ENCODE measurements at places on chromosomes 2 and 18.

- no peak for DNase-seq
These were observed 112.5 kb upstream of the AGAP1 start for GRCh38 chr2:235381261-235381912.

DNA sequence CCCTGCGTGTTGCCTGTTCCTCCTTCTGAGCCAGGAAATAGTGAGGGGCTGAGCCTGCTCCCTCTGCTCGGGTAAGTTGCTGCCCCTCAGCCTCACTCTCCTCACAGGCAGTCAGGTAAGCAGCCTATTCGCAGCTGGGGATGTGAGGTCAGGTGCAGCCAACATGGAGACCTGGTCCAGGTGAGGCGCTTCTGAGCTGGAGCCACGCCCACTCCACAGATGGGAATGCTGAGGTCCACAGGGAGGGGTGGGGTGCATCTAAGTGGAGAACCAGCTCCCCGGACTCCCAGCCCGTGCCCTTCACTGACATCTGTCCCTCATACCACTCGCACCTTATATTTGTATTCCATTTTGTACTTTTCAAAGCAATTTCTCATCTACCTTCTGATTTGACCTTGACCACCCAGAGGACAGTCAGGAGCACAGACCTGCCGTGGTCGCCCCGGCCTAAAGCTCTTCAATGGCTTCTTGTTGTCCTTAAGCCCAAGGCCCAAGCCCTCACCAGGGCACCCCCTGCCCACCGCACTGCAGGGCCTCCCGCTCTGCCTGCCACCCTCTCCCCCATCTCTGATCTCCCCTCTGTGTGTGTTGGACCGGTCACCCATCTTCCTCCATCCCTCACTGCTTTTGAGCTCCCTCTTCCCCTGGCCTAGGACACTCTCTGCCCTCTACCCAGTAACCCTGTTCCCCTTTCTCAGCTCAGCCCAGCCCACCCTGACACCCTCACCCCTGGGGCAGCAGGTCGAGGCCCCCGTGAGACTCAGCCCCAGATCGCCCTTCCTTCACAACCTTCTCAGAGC is 49.2 kb upstream of the TAF1B start:
- DNase-seq, result no peak

DNA sequence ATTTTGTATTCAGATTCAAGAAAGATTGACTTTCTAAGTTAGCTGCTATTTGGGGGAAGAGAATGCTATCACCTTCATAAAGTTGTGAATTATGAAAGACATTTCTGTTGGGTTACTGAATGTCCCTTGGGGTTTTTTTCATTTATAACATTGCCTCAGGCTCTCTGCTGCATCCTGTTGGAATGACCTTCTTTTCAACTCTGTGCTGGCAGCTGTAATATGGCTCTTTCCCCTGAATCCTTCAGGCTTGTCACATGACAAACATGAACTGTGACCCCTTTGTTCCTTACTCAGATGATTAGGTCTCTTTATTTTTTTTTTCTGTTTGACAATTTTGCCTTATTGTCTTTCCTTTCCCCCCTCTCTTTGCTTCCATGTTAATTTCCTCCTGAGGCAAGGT is 159.8 kb downstream of the TAF4B start:
- peak; percentile 15 for DNase-seq

GRCh38 chr18:2589345-2590068 is 18.1 kb downstream of the NDC80 start:
- no peak for DNase-seq

DNA sequence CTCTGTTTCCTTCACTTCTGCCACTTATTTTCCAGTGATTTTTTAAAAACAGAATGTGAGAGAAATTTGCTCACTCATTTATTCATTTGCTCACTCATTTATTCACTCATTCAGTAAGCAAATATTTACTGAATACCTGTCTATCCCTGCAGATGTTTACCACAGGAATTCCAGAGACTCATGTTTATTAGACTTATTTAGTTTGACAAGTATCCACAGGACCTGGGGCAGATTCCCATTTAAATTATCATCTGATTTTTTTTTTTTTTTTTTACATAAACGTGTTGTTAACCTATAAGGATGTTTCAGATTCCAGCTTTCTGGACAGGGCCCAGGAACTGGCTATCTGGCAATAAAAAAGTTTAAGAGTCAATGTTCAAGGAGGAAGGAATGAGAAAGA is 175.1 kb upstream of the ERBB4 start:
- DNase-seq, result no peak

DNA sequence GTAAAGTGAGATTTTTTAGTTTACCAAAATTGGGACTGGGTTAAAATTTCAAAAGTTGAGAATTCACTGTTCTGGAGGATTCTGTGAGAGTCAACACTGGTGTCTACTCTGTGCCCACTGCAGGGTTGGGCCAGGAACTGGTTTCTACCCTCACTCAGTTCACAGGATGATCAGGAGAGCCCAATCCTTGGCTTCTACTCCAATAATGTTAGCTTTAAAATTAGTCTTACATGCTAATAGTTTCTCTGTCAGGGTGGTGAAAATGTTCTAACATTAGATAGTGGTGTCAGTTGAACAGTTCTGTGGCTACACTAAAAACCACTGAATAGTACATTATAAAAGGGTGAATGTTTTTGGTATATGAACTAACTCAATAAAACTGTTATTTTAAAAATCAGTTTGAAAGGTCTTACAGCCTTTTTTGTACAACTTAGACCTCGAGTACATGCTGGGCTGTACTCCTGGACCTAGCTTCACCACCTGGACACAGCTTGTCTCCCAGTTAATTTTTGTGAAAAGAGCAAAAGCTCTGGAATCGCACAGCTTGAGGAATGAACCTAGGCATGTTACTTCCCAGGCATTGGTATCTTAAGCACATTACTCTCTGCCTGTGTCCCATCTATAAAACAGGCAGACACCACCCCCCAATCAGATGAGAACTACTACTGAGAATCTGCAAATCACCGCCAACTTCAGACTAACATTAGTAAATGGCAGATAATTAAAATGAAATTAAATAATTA is 44.4 kb downstream of the ACVR1 start:
- no peak for DNase-seq

DNA sequence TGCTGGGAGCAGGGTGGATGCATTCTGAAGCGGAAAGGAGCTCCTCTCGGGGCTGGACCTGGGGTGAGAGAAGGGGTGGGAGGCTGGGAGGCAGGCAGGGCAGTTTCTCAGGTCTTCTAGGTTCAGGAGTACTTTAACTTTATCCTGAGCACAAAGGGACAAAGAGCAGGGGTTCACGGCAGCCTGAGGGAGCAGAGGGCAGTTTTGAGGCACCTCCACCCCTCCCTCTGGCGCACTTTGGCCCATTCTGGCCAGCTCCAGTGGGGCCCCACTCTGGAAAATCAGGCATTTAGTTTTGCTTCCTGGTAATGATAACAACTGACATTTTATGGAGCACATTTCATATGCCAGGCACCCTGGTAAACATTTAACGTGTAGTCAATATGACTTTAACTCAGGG is 14.3 kb downstream of the B3GNT7 start:
- DNase-seq, result no peak

DNA sequence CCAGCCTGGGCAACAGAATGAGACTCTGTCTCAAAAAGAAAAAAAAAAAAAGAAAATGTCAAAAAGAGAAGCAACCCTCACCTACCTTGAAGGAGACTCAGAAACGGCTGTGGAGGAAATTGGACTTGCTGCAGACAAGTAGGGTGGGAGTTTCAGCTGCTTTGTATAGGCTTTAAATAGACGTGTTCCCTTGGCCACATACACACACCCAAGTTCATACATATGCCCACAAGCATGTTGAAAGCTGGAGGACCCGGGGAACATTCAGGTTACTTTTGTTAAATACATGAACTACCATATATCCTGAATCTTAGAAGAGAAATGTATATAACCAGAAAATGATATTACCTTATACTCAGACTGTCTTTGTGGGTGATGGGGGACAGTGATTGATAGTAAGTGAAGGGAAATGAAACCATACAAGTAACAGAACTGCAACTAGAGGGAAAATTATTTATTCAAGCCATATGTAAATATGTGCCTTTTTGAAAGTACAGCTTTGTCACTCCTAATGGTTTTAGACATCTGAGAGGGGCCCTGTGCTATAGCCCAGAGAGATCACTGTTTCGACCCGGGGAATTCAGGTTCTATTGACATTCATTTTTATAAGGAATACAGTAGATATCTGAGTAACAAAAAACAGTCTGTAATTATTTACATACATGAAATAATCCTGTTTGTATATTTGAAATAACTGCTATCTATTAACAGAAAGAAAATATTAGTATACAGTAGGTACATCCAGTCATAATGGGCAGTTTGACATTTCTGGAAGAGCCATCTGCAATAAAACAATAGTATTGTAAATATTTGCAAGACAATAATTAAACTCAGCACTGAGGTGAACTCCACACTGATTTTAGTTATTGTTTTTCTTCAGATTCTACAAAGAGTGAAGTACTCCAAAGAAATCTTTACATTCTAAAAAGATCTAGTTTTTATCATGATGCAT is 48.0 kb upstream of the TGIF1 start:
- DNase-seq, result no peak

DNA sequence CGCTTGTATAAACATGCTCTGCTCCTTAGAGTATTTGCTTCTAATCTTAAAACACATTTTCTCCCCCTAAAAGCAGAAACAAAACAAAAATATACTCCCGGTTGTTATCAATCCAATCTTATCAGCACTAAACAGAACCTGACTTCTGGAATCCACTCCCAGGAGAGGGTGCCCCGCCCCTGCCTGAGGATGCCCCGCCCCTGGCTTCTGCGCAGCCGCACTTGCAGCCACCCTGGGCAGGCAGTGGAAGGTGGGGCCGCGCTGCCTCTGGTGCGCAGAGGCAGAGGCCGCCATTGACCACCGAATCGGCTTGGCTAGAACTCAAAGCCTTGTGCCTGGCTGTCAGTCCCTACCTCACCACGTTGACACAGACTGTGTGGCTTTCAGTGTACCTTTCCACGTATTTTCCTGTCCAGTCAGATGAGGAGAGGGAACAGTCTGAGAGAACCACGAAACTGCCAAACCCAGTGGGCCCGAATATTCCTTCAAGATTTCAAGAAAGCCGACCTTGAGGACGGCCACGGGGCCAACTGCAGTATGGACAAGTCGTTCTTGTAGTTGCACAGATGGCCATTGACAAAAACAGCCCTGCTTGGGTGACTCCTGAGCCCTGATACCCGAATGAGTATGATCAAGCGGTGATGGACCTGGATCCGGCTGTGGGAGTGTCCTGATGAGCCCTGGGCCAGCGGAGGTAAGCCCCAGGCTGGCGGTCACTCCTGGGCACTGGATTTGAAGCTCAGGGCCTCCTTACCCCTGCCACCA is 46.2 kb upstream of the ARHGAP28 start:
- DNase-seq, result no peak

- DNase-seq, result no peak
These were observed 83.5 kb downstream of the DPP10 start for GRCh38 chr2:114525955-114526354.

DNA sequence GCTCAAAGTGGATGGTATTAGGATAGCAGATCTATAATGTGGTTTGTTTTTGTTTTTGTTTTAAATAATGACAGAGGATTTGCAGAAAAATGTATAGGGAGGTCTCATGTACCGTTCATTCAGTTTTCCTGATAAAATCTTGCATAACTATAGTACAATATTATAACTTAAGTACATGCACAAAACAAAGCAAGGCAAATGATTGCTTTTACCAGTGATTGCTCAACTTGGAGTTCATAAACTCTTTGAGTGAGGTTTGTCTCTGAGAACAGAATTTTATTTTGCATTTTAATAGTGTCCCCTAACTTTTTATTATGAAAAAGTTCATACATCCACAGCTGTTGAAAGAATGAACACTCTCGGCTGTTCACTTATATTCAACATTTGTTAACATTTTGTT is 96.6 kb downstream of the MAP4K4 start:
- no peak for DNase-seq

DNA sequence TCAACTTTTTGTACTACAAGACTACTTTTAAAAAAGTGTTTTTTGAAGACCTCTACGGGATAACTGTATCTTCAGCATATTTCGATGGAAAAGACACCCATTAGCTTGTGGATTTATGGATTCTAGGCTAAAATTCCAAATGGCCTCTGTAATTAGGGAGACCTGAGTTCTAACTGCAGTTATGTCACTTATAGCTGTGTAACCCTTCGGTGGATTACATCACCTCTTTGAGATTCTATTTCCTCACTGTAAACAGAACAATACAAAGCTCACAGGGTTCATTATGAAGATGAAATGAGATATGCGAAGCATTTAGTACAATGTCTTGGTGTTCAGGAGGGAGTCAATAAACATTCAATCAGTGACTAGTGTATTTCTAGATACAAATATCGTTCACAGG is 24.2 kb downstream of the LMAN2L start:
- no peak for DNase-seq

- no peak for DNase-seq
These were observed 26.6 kb upstream of the SEH1L start for GRCh38 chr18:12921178-12921577.

- no peak for DNase-seq
These were observed 848 bp downstream of the TMSB10 start for GRCh38 chr2:84906108-84906899.

DNA sequence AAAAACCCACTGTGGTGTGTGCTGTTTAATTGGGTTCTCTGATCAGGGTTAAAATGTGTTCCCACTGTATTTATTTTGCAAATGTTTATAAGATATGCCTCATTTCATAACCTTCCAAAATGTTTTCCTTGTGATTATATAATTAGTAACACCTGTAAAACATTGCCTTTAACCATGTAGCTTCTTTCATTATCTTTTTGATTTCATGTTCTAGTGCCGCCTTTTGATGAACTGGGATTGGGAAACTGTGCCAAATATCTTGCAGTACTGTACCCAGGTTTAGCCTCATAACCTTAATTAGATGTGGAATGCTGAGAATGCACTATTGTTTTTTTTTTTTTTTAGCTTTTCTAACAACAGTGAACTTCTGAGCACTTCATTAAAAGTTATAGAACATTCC is 96.9 kb downstream of the TANC1 start:
- peak; percentile 45 for DNase-seq

DNA sequence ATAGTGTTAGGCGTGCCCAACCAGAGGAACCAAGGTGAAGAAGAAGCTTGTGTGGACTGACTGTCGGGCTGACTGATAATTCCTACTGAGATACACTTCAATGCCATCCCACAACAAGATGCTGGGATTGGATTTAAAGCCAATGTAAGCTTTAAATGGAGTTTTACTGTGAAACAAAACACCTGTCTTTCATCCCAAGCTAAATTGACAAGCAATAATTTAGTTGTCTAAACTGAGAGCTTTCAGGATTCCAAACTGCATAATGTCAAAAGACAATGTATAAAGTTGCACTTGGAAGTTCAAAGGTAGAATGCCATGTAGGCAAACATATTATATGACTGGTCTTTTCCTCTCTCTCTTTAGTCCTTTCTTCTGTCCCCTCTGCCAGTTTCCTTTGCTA is 1025.3 kb upstream of the FANCL start:
- no peak for DNase-seq

DNA sequence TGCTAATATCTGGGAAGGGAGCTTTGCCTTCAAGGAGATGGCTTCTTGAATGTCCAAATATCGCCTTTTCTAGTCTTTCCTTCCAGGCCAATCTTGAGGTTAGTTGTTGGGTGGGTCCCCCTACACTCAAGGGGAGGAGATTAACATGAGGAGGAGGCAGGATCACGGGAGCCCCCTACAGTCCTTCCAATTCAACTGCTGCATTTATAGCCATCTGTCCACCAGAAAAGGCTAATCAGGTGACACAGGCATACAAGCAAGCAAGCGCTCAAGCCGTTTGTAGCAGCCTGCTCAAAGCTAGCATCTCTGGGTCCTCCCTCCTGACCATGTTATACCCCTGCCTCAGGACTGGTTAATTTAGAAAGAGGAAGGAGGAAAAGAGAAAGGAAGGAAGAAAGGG is 87.6 kb downstream of the MRPS9 start:
- DNase-seq, result no peak

GRCh38 chr2:157876786-157877138 is 632 bp upstream of the ACVR1 start:
- no peak for DNase-seq

- no peak for DNase-seq
These were observed 55.3 kb downstream of the LCLAT1 start for GRCh38 chr2:30502310-30502709.
